ENCODE measurements at places on chromosomes 6 and 20.

- no peak for DNase-seq
Observed at GRCh38 chr6:110544472-110544871, 68.1 kb upstream of the SLC22A16 start.

GRCh38 chr6:88494401-88495140 lies 328.4 kb upstream of the CNR1 start:
- no peak for DNase-seq

DNA sequence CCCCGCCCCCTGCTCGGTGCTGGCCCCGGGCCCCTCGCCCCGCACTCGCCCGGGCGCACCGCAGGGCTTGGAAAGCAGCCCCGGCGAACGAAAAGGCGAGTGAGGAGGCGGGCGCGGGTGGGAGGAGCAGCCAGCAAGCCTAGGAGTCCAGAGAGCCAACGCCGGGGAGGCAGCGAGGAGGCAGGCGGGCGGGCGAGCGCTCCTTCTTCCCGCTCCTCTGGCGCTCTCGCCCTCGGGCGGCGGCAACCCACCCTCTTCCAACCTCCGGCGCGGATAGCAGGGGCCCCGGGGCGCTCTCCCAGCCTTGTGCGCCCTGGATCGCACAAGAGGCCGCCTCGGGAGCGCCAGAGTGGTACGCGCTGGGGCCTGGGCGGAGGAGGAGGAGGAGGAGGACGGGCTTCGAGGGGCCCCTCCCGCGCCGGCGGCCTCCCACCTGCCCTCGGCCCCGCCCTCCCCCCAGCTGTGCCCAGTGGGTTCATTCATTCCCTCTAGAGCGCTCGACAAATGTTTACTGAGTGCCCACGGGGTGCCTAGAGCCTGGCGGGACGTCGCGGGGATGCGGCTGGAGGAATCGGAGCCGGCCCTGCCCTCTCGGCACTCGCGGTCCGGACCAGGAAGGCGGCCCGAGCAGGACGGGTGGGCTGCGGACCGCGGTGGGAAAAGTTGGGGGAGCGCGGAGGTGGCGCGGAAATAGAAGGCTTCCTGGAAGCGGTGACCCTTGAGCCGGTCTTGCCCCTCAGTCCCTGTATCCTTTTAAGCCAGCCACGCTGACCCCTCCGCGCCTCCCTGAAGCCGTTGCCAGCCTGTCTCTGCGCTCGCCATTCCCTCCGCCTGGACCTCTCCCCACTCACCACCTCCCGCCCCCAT lies at the start of gene BMP7:
TSS of gene BMP7 (minus strand) at position 351 of the 867 bp plus-strand sequence. CDS start 519 bp downstream, outside the sequence.
- peak; percentile 60 for DNase-seq

DNA sequence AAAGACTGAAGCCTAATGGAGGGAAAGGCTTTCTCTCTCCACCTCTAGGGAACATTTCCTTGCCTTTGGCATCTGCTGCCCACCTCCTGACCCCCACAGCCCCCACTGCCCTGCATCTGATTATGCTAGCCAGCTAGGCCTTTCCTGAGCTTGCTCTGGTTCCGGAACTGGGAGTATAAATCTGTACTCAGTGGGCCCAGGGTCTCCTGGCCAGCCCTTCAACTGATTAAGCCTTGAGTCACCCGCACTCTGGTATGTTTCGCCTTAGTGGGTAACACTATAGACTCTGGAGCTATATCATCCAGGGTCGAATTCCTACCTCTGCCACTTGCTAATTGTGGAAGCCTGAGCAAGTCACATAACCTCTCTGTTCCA lies 45.6 kb upstream of the RIPOR2 start:
- DNase-seq: peak; percentile 33

DNA sequence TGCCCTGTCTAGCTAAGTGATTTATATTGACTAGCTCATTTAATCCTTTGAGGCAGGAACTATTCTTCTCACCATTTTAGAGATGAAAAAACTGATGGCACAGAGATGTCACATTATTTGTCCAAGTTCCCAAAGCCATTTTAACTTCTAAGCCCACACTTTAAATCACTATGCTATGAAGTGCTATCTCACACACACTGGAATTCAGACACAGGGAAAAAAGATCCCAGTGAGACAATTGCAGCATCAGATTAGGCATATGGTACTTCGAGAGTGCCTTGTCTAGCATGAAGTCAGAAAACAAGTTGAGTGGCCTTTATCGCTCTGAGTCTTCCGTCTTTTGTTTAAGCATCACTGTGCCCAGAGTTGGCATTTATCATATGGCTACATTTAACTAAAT lies 54.1 kb upstream of the PDE7B start:
- no peak for DNase-seq

DNA sequence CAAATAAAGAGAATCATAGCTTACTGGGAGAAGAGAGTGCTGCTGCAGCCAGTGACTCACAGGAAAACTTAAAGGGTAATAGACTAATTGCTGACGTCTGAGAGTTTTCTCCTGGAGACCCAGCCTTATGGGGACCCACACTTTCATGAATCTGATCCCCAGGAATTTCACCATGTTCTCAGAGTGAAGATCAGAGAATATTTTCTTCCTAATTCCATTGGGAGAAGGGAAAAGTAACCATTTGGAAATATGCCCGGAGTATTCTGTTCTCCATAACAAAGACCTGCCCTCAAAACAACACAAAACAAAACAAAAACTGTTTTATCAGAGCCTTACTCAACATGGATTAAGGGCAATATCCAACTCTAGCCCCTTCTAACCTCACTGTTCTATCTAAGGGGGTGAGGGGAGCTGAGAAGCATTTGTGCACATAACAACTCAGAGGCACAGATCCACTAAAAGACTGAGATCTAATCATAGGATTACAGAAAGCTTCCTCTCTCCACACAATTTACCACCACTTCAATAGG lies 168.2 kb upstream of the SSTR4 start:
- no peak for DNase-seq

- no peak for DNase-seq
Observed at GRCh38 chr6:22300273-22300998, 3.6 kb upstream of the PRL start.

DNA sequence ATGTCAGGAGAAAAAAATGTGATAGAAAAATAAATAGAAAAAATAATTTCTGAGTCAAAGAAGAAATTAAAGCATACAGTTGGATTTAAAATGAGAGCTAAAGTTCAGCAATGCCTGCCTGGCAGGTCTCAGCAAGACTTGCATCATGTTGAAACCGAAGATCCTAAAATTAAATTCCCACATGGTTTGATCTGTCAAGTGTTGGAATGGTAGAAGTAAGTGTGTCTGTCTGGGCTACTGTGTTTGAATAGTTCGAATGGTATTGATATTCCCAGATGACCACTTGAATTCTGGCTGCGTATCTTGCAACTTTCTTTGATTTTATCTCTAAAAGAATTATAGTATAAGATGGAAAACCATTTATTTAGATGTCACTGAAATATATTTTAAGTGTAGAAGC lies 1349.6 kb downstream of the EPHA7 start:
- DNase-seq: no peak

DNA sequence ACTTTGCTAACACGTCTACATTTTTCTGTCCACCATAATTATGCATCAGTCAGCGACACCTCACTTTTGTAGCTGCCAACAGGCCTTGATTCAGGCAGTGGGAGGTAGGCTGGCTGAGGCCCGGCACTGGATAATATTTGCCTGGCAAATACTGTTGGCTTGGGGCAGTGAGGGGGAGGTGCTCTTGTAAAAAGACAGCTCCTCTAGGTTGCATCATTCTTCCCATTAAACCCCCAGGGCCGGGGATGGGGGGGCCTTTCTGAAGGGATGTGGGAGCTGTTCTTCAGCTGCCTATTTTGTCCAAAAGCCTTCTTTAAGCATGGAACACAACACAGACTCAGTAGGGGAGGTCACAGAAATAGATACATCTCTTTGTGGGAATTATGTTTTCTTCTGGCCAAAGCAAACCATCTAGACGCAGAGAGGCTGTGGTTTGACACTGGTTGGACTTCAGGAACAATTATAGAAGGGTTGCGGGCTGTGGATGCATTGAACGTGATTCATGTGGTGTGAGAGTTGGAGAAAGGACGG lies 338.3 kb upstream of the NT5E start:
- DNase-seq: peak; percentile 9

DNA sequence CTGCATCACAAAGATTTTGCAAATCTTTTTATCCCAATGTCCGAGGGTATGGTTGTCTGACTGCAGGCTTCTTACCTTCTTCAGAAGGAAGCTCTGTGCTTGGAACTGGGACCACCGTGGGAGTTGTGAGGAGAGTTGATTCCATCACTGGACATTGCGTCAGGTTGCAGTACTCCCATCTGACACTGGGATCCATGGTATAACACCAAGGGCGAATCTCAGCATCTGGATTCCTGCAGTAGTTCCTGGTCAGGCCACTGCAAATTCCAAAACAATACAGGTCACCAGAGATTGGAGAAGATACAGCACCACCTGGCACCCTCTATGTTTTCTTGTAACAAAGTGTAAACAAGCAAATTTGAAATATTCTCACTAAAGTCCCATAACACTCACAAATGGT lies 77.7 kb downstream of the LPA start:
- DNase-seq: no peak

DNA sequence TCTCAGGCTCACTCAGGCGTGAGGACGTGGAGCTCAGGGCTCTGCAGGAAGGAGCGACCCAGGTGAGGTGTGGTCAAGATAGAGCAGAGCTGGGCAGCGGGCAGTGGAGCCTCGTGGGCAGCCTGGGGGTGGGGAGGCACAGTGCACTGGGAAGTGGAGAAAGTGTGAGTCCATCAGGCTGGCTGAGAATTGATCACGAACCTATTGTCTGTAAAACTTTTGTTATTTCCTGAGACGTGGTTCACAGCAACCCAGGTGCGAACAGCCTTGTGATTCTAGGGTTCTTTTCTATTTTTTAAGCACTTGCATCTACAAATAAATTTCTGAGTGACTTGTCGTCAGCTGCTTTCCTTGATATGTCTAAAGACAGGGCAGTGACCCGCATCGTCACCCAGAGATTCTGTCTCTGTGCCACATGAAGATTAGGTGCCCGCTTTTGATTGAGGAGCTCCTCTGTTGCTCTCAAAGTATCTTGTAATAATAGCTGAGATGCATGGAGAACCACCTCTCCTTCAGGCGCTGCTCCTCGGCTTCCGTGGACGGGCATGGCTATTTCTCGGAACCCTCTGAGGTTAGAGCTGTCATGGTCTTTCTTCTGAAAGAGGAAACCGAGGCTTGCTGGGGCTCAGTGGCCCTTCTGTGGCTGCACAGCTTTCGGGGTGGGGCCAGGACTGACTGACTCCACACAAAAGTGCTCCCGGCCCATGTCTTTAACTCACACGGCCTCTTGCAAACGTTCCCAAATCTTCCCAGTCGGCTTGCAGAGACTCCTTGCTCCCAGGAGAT lies 662 bp upstream of the CCR6 start:
- DNase-seq: no peak

GRCh38 chr6:41557335-41557734 lies 11.2 kb downstream of the FOXP4 start:
- DNase-seq: no peak

DNA sequence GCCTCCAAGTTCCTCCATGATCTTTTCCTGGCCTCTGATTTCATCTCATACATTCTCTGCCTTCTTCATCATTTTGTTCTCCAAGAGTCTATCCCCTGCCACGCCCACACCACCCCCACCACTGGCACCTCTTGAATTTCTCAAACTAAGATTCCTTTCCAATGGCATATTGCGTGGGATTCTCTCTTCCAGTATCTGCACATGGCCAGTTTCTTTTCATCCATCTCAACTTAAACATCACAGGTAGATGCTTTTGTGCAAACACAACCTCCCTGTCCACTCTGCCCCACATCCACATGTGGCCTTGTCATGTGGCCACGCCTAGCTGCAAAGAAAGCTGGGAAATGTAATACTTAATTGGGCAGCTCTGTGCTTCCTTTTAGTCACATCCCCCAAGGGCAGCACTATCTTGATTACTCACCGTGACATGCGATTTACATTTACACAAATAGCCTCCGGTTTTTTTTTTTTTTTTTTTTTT lies 33.4 kb upstream of the ZMYND8 start:
- peak; percentile 48 for DNase-seq

DNA sequence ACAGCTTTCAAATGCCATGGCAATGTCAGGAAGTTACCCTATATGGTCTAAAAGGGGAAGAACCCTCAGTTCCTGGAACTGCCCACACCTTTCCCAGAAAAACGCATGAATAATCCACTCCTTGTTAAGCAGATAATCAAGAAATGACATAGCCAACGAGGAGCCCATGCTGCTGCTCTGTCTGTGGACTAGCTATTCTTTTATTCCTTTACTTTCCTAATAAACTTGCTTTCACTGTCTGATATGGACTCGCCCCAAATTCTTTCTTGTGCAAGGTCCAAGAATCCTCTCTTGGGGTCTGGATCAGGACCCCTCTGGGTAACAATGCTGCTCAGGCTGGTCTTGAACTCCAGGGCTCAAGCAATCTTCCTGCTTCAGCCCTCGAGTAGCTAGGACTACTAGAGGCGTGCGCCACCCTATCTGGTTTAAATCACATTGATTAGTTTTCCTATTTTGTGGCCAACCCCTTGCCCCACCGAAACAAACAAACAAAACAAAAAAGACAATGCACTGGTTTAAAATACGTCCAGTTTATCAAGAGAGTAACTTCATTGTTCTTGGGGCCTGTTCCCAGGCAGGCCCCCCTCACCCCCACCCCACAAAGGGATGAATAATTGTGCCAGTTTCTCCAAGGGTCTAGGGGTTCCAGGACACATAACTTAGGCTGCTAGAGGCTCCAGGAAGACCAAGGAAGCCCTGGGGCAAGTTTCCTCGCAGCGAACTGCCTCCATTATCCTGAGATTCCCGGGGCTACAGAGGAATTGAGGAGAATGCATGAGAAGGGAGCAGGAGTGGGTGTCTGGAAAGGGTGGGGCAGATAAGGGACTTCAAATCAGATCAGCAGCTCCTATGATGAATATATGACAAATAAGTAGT lies 10.1 kb upstream of the AKAP12 start:
- no peak for DNase-seq

- DNase-seq: no peak
Observed at GRCh38 chr6:147560670-147561069, 52.2 kb downstream of the SAMD5 start.

GRCh38 chr20:11553603-11554002 lies 364.1 kb upstream of the BTBD3 start:
- peak; percentile 13 for DNase-seq

GRCh38 chr6:23534351-23534750 lies 591.7 kb upstream of the NRSN1 start:
- DNase-seq: no peak
